ENCODE measurements at places on chromosomes 3 and 15.

DNA sequence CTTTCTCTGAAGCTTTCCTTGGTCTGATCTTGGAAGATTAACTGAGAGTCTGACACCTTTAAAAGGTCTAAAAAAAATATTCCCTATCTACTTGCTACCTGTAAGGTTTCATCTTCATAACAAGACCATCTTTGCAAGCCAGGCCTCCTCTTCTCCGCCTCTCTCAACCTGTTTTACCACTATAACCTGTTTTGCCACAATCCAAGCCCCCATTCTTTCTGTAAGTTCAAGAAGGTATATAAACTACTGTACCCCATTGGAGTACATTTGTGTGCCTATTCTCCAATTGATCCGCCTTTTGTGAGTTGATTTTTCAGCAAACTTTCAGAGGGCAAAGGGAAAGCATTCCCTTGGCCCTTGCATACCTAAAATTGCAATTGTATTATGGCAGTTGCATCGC, 319.3 kb upstream of the NECTIN3 start:
- no peak for DNase-seq

DNA sequence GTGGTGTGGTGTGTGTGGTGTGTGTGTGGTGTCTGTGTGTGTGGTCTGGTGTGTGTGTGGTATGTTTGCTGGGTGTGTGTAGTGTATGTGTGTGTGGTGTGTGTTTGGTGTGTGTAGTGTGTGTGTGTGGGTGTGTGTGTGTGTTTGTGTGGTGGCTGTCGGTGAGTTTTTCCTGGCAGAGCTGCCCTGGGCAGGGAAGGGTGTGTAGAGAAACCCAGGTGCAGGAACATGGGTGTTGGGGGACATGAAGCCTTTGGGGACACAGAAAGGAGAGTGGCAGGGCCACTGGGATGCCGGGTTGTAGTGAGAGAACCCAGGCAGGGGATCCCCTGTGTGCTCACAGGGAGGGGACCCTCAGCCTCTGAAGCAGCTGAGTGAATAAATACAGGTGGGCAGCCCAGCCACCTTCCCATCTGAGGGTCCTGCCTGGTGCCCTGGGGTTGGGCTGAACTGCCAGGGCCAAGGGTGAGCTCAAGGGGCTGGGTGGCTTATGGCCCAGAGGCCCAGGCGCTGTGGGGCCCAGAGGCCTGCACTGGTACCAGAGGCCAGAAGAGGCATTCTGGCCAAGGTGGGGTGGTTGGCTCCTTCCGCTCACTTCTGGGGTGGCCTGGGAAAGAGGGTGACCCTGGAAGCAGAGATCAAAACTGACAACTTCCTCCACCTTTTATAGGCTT, 48.5 kb upstream of the CTSH start:
- no peak for DNase-seq

DNA sequence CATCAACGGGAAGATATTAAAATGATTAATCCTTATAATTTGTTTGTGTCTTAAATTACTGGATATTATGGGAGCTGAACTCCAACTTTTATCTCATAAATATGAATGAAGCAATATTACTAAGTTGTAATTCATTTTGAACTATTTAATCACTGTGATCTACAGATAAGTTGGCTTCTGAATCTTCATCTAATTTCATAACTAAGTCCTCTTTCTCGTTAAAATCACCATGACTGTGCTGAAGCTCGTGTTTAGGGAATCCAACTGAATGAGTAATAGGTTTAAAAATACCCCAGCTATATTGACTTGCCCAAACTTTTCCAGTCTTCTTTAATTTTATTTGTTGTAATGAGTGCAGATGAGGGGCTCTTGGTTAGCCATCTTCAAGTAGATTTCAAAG, 14.1 kb downstream of the MDFIC2 start:
- no peak for DNase-seq

- no peak for DNase-seq
These were observed 70.2 kb upstream of the BFSP2 start for GRCh38 chr3:133329626-133330025.

GRCh38 chr3:160170409-160171370, 54.5 kb upstream of the C3orf80 start:
- DNase-seq = no peak

Data from T1000 (cell line).